ENCODE measurements at places on chromosomes 1 and 21. TPM values are rescaled to one million over a fixed set of nuclear protein-coding genes. Genes with fewer than 3 reads are reported as not detected.

KRTAP21-2 gene
- not detected for total RNA-seq

KIF2C gene
- 9.2 TPM for total RNA-seq

CACNA1S gene
- not detected for total RNA-seq

ZNF648 gene
- total RNA-seq = not detected

TGFB2 gene
- total RNA-seq = 13.9 TPM

AQP10 gene
- not detected for total RNA-seq

TMEM79 gene
- 3.6 TPM for total RNA-seq

FCMR gene
- total RNA-seq = 0.33 TPM

ROR1 gene
- total RNA-seq = 10.8 TPM

All from fibroblast of lung (primary cell).